ENCODE measurements at places on chromosomes 11 and 22.

- no peak for DNase-seq
Measured at GRCh38 chr11:117733316-117733715, 63.7 kb downstream of the DSCAML1 start.

GRCh38 chr22:17397756-17398547 lies 28.7 kb downstream of the CECR2 start:
- no peak for DNase-seq

DNA sequence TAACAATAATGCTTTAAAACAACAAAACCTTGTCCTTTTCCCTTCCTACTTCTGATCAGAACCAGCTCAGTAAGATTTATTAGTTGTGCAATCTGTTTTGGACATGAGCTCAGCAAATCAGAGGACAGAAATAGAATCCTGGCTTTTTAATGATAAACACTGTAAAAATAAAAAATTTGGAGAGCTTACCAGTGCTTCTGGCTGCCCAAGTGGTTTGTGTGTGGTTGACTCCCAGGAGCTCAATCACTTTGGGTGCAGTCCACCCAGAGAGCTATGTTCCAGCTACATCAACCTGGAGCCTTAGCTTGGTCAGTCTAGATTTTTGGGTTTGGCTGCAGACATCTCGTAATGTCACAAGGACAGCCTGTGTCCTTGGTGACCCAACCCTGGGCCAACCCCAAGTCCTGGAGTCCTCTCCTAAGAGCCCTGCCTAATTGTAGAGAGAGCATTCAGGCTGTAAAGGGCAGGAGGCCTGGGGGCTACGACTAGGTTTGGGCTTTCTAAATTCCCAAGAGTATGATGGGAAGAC lies 28.5 kb downstream of the CD44 start:
- DNase-seq: no peak

DNA sequence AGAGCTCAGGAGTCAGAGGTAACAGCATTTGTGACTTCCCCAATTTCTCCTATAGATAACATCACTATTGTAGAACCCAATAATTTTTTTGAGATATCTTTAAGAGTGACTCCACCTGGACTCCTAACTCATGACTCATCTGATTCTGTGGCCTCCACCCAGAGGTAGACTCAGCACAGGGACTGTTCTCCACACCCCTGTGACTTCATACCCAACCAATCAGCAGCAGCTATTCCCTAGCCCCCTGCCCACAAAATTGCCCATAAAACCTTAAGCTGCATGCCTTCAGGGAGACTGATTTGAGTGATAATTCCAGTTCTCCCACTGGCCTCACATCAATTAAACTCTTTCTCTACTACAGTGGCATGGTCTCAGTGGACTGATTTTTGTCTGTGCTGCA lies 475.4 kb upstream of the FAT3 start:
- no peak for DNase-seq

DNA sequence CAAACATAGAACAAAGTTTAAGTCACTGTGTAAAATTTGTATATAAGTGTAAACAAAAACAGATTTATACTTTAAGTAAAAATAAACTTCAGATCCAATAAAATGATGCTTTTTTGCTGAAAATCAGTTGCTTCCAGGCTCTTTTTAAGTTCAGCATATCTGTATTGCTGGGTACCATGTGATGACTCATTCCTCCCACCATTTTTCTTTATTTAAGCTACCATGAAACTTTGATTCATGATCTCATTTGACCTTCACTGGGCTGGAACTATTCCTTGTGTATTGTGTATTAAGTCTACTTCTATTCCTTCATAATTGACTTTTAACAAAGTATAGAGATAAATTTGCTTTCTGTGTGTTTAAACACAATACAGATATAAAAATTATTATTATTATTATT lies 46.3 kb upstream of the RRM1 start:
- no peak for DNase-seq

- no peak for DNase-seq
Measured at GRCh38 chr11:83493917-83494316, 207.8 kb upstream of the CCDC90B start.

DNA sequence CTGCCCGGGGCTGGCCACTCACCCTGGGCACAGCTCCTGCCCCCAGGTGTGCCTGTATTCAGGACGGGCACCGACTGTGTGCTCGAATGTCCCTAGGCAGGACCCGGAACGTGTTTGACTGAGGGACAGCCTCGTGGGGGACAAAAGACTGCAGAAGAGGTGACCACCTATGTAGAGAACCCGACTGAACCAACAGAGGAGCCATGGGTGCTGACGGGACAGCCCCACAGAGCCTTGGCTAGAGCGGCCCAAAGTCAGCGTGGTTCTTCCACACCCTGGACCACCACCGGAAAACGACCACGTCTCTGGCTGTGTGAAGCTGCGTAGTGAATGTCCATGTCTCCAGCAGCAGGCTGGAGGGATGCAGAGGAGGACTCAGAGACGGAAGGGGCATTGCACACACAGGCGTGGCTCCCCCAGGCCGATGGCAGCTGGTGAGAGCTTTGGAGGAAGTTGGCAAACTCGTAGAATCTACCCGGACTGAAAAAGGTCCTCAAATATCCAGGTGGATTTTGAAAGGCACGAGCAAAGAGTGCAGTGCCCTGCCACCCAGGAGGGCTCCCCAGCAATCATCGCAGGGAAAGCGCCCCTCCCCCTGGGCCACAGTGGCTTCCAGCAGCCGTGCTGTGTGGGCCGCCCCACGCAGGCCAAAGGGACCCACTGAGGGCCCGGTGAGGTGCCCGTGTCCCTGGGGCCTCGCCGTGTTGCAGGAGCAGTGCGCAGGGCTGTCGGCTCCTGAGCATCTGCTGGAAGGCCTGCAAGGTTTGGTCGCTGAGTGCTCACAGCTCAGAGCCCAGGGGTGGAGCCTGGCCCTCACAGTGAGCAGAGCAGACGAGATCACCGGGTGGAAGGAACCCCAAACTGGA lies 17.5 kb upstream of the MUC5B start:
- no peak for DNase-seq

GRCh38 chr11:33618351-33618710 lies 82.3 kb downstream of the C11orf91 start:
- no peak for DNase-seq

DNA sequence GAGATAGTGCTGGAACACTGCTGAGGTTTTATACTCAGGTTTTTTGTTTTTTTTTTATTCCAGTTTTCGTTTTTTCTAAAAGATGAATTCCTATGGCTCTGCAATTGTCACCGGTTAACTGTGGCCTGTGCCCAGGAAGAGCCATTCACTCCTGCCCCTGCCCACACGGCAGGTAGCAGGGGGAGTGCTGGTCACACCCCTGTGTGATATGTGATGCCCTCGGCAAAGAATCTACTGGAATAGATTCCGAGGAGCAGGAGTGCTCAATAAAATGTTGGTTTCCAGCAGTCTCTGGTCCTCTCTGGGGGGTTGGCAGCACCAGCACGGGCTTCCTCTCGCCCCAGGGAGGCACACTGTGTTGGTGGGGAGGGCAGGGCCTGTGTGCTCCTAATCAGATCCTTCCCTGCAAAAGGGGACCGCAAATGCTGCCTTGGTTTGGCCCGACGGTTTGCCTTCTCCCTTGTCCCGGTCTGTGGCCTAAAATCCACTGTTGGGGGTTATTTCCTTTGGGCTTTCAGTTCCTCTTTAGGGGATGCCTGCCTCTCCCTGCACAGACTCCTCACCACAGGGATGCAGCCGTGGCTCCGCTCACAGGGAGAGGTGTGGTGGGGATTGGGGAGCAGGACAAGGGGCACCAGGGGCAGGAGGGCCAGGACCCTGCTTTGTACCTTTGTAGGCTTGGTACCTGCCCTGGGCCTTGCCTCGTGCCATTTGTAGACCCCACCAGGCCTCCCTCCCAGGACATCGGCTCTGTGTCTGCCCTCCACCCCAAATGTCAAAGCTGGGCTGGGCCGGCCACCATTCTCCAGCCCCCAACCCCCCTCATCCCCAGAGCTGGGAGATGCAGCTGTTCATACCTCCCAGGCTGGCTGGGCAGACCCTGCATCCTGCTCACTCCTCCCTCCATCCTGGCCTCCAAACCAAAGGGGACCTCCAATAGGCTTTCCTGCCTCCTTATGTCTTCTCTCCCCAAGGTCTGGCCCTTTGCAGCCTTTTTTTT lies 13.5 kb downstream of the MCAT start:
- DNase-seq: no peak

- no peak for DNase-seq
Measured at GRCh38 chr11:12922418-12922817, 86.7 kb upstream of the RASSF10 start.

GRCh38 chr11:57482782-57483561 lies 22.6 kb downstream of the RTN4RL2 start:
- peak; percentile 52 for DNase-seq

DNA sequence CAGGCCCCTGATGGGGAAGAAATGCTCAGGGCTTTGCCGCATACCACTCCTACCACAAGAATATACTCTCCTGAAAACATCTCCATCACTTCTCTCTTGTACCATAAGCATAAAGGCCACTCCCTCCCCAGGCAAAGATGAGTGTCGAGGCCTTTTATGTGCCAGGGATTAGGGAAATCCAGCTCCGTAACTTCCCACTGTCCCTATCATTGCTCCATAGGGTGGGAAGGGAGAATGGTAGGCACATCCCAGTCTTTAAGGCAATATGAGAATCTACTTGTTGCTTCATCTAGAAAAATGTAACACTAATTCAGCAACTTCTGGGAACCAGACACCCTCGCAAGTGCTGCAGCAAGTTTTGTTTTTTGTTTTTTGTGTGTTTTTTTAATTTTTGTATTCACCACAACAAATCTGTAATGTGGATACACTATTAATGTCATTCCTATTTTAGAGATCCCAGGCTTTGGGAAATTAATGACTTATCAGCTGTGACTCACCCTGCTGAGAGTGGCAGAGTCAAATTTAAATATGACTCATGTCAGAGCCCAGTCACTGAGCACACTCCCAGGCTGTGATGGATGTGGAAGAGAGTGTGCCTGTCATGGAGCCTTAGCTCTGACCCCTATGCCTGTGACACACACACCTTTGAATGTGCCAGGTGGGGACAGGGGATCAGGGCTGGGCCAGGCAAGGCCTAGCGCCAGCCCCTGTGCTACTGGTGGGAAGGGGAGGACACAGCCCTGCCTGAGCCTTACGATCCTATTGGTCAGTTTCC lies 23.4 kb downstream of the PANX1 start:
- DNase-seq: no peak

GRCh38 chr22:30873086-30873650 lies 95.4 kb downstream of the MORC2 start:
- DNase-seq: no peak

- DNase-seq: no peak
Measured at GRCh38 chr11:27703481-27703880, 3.2 kb upstream of the BDNF start.

DNA sequence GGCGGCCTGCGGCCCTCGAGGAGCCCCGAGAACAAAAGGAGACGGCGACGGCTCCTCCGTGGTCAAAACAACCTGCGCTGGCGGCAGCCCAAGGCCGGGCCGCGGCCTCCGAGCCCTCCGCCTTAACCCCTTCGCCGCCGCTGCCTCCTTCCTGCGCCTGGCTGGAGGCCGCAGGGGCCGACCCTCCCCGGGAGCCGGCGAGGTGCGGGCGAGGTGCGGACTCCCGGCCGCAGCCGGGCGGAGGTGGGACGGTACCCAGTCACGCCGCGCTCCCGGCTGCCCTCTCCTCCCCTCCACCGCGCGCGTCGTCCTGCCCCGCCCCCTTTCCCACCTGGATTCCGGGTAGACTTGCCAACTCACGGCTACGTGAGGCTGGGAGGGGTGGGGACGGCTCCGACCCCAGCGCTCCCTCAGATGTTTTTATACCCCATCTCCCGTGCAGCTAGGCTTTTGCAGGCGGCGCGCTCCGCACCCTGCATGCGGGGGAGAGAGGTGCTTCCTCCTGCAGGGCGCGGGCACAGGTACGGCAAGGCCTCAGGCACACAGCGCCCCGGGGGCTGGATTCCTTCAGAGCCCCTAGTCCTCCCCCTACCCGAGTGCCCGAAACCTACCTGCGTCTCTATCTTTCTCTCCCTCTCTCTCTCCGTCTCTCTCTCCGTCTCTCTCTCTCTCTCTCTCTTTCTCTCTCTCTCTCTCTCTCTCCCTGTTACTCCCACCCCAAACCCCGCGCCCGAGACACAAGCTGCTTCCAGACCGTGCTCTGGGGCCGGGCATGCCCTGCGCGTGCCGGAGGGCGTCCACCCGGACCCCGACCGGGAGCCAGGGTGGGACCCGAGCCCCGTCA lies 2.0 kb downstream of the PDGFB start:
- no peak for DNase-seq

DNA sequence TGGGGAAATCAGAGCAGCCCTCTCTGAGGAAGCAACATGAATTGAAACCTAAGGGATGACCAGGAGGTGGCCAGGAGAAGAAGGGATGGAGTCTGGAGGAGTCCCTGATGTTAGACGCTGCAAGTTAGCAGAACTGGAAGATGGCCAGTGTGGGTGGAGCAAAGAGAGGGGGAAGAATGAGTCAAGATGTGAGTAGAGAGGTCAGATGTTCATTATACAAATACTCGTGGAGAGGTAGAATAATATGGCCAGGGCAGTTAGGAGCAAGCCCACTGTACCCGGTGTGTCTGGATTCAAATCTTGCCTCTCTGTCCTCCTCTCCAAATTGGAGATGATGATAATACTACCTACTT lies 242.0 kb downstream of the TENM4 start:
- no peak for DNase-seq

GRCh38 chr22:23376256-23376655 lies 195.9 kb downstream of the BCR start:
- DNase-seq: no peak

- no peak for DNase-seq
Measured at GRCh38 chr11:122308226-122308625, 192.2 kb upstream of the BLID start.

GRCh38 chr11:126607374-126607773 lies 251.9 kb downstream of the ST3GAL4 start:
- DNase-seq: no peak
